BE2C (cell line): ENCODE measurements at places on chromosomes 16 and 17.

GRCh38 chr16:54177052-54177861 is 109.3 kb downstream of the IRX3 start:
- peak; percentile 21 for DNase-seq

- no peak for DNase-seq
These were observed 413.9 kb upstream of the MAF start for GRCh38 chr16:80014241-80014939.

GRCh38 chr16:4615384-4616046 is 827 bp upstream of the UBALD1 start:
- DNase-seq, result no peak

DNA sequence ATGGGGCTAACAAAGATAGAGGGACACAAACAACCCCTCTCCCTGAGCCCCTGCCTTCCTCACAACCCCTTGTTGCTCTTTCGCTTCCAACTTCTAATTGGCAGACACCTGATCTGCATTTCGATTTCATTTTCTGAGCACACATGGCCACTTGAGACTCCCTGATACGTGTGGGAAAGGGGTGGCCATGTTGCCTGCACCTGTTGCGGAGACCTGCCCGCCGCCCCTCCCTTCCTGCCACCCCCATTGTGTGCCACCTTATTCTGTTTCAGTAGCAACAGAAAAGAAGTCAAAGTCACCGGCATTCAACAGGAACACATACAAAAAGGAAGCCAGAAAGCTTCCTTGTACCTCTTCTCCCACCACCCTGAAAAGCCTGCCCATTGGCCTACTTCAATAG is 254.7 kb upstream of the SOX9 start:
- DNase-seq, result no peak

GRCh38 chr16:68833251-68833650 is 10.1 kb upstream of the TANGO6 start:
- no peak for DNase-seq

- no peak for DNase-seq
These were observed 802.5 kb upstream of the EEF2KMT start for GRCh38 chr16:5900046-5900445.

DNA sequence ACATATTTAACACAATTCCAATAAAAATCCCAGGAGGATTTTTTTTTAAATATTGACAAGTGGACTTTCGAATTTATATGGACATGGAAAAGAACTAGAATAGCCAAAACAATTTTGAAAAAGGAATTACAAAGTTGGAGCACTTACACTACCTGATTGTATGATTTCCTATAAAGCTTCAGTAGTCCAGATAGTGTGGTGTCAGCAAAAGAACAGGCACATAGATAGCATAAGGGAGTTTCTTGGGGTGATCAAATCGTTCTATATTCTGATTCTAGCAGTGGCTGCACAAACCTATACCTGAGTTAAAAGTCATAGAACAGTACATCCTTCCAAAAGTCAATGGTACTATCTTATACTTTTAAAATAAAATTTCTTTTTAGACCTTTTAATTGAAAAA is 66.4 kb upstream of the CES5A start:
- DNase-seq, result no peak

DNA sequence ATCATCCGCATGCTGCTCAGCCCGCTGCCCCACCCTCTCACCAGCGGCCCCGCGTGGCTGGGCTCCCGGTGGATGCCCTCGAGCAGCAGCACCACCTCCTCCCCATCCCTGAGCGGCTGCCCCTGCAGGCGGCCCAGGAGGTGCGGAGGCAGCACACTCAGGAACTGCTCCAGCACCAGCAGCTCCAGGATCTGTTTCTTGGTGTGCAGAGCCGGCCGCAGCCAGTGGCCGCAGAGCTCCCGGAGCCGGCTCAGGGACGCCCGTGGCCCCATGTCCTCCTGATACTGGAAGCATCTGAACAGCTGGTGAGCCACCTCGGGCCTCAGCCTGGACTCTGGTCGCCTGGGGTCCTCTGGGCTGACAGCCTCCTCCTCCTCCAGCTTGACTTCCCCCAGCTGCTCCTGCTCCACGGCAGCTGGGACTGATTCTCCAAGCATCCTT is 6.6 kb downstream of the ZSCAN10 start:
- DNase-seq, result peak; percentile 35

GRCh38 chr17:44356241-44356640 is 7.4 kb downstream of the FAM171A2 start:
- no peak for DNase-seq

DNA sequence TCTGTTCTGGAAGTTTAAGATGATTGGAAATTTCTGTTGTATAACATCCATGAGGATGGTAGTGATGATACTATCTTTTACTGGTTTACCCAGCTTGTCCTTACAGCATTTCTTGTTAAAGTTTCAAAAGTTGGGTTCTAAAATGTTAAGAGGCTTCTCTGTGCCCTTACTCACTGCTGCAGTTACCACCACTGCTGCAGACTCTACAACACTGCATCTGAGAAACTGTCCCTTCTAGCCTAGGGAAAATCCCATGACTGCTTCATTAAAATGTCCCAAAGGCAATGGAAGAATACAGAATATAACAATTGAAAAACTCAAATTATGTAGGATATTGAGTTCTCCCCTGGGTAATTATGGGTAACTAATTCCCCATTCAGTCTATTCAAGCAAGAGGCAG is 3.8 kb upstream of the NSRP1 start:
- no peak for DNase-seq

- DNase-seq, result no peak
These were observed 28.6 kb downstream of the TPPP3 start for GRCh38 chr16:67364600-67365235.

- no peak for DNase-seq
These were observed 8.2 kb downstream of the NXPH3 start for GRCh38 chr17:49583889-49584288.

DNA sequence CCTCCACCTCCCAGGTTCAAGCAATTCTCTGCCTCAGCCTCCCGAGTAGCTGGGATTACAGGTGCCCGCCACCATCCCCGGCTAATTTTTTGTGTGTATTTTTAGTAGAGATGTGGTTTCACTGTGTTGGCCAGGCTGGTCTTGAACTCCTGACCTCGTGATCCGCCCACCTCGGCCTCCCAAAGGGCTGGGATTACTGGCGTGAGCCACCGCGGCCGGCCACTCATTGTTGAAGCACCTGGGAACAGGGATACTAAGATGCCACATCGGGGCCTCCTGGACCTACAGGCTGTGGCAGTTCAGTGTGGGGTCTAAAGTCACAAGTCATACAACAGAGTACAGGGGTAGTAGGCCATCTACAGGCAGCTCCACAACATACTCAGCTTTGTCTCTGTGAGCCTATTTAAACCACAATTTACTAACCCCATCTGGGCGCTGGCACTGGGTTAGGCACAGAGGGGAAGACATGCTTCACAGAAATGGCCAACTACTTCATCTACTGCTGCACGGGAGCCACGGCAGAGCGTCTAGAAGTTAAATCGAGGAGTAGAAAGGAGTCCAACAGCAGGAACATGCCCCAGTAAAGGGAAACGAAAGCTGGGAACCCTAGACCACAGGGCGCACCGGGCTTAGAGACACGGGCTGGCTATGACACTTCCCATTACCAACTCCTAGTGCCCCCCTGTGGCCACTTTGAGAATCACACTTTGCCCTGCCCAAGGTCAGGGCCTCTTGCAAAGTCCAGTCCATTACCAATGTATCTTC is 4.3 kb downstream of the VAMP2 start:
- peak; percentile 80 for DNase-seq

GRCh38 chr17:64685705-64686104 is 23.6 kb upstream of the SMURF2 start:
- no peak for DNase-seq

DNA sequence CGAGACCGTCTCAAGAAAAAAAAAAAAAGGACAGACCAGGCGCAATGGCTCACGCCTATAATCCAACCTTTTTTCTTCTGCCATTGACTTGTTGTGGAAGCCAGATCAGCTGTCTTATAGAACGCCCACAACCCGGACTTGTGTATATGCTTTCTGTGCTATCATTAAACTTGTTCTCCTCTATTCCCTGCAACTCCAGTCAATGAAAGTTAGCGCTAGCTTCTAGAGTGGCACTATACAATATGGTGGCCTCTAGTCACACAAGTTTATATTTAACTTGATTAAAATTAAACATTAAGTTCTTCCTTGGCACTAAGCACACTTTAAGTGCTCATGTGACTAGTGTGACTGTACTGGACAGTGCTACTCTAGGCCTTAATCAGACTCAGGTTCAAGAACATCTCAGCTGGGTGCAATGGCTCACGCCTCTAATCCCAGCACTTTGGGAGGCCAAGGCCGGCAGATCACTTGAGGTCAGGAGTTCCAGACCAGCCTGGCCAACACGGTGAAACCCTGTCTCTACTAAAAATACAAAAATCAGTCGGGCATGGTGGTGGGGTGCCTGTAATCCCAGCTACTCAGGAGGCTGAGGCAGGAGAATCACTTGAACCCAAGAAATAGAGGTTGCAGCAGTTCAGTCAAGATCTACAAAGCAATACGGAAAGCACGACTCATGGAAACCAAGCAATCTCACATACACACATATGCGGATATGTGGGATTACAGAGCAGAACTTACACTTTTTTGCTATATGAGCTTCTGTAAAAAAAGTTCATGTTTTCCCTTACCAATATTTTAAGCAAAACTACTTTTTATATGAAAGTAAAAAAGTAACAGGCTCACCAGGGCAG is 18.8 kb upstream of the GLG1 start:
- no peak for DNase-seq

DNA sequence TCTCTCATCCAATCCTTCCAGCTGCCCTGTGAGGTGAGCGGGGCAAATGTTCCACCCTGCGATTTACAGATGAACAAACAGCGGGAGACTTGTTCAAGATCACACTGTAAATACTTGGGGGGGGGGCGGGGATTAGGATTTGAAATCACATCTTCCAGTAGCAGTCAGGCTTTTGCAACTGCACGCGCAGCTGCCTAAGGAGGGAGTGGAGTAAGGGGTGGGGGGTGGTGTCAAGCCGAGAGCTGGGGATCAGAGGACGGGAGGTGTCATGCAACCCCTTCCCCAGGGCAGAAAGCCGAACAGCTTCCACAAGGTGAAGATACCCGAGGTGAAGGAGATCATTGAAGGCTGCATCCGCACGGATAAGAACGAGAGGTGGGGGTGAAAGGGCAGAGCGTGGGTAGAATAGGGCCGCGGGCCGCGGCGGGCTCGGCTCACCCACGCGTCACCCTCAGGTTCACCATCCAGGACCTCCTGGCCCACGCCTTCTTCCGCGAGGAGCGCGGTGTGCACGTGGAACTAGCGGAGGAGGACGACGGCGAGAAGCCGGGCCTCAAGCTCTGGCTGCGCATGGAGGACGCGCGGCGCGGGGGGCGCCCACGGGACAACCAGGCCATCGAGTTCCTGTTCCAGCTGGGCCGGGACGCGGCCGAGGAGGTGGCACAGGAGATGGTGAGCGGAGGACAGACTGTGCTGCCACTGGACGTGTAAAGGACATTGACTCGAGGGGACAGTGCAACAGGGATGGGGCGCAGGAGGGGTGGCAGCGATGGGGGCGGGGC is 4.6 kb downstream of the WNK4 start:
- no peak for DNase-seq
